ENCODE measurements at places on chromosomes 16 and 17. TPM values are rescaled to one million over a fixed set of nuclear protein-coding genes. Genes with fewer than 3 reads are reported as not detected.

GRCh38 chr17:21095735-21096134 lies 31.0 kb upstream of the DHRS7B start:
- H3K36me3 ChIP-seq, result peaks cover 4% of the 10 kb centered on the region
- no peak for DNase-seq
- no peak overlapping the region for H3K27ac ChIP-seq
- H3K4me3 ChIP-seq, result no peak overlapping the region
- peaks cover 22% of the 10 kb centered on the region for H3K4me1 ChIP-seq
- H3K27me3 ChIP-seq, result no peaks in the 10 kb centered on the region

The TP53TG3C gene
- not detected for total RNA-seq

- peaks cover 31% of the 10 kb centered on the region for H3K36me3 ChIP-seq
- peaks cover 42% of the 10 kb centered on the region for H3K4me1 ChIP-seq
- H3K27me3 ChIP-seq, result no peaks in the 10 kb centered on the region
- peak overlapping the region; percentile 93 for H3K27ac ChIP-seq
- DNase-seq, result no peak
Observed at GRCh38 chr17:30905742-30906100, 317 bp downstream of the TEFM start.

- no peaks in the 10 kb centered on the region for H3K36me3 ChIP-seq
- DNase-seq, result no peak
- H3K27me3 ChIP-seq, result no peaks in the 10 kb centered on the region
- H3K4me1 ChIP-seq, result no peaks in the 10 kb centered on the region
Observed at GRCh38 chr17:13320046-13320785, 281.5 kb downstream of the HS3ST3A1 start.

- H3K27me3 ChIP-seq, result peaks cover 4% of the 10 kb centered on the region
- H3K27ac ChIP-seq, result no peak overlapping the region
- no peak for DNase-seq
- no peaks in the 10 kb centered on the region for H3K36me3 ChIP-seq
- no peaks in the 10 kb centered on the region for H3K4me1 ChIP-seq
- H3K4me3 ChIP-seq, result no peak overlapping the region
Observed at GRCh38 chr16:17705847-17706246, 235.1 kb upstream of the XYLT1 start.

DNA sequence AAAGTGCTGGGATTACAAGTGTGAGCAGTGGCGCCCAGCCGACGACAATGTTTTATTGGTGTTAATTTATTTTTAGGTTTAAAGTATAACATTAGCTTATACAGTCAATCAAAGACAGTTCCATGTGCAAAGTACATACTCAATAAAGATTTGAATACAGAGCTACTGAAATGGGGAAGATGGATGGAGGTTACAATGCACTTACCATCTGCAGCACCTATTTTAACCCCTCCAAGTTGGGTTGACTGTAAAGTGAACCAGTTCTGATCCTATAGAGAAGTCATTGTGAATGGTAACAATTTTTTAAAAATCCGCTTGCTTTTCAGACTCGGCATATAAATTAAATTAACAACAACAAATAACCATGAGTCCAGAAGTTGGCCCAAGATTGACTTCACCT lies 679 bp upstream of the PSKH1 start:
- no peak for DNase-seq
- H3K4me3 ChIP-seq, result peak overlapping the region; percentile 84
- peak overlapping the region; percentile 77 for H3K27ac ChIP-seq
- peaks cover 8% of the 10 kb centered on the region for H3K36me3 ChIP-seq
- H3K27me3 ChIP-seq, result no peaks in the 10 kb centered on the region

DNA sequence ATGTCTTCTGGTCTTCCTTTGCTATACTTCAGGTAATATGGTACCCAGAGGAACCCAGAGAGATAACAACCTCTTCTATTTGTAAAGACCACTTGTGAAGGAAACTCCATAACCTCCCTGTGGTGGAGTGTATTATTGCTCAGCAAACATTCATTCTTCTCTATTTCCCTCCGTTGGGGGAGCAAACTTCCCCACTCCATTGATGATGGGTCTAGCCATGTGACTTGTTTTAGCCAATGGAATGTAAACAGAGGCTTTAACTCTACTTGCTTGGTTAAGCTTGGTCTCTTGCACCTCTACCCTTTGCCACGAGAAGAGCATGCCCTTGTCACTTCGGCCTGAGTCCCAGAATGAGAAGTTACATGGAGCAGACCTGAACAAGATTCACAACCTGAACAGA lies 30.0 kb upstream of the SKAP1 start:
- DNase-seq, result no peak
- H3K4me1 ChIP-seq, result peaks cover 15% of the 10 kb centered on the region
- H3K27ac ChIP-seq, result no peak overlapping the region

The RHBDL1 gene
- 0.24 TPM for total RNA-seq

All from activated B cell treated with CpG ODN at 0.5 μM for 24 hours (primary cell).